Motor neuron (in vitro differentiated cells): ENCODE measurements at places on chromosomes 13 and 19. TPM values are rescaled to one million over a fixed set of nuclear protein-coding genes. Genes with fewer than 3 reads are reported as not detected.

REXO1 gene
- 18.9 and 20.9 TPM in 2 replicates for total RNA-seq

SLITRK5 gene
- 2.3 and 4.9 TPM in 2 replicates for total RNA-seq

KLK8 gene
- total RNA-seq = not detected in 2 replicates

FFAR3 gene
- not detected in 2 replicates for total RNA-seq

ZNF208 gene
- total RNA-seq = 0.31 and 0.96 TPM in 2 replicates

KASH5 gene
- total RNA-seq = 0.56 and 1.6 TPM in 2 replicates

ZNF415 gene
- total RNA-seq = 2.3 TPM in 1 of 2 replicates, not detected in the other

UNC13A gene
- total RNA-seq = 17.4 and 21.3 TPM in 2 replicates

ISOC2 gene
- total RNA-seq = 40.8 and 41.6 TPM in 2 replicates

FGF22 gene
- 1.4 and 1.6 TPM in 2 replicates for total RNA-seq

BEST2 gene
- total RNA-seq = not detected in 2 replicates

NLRP4 gene
- not detected in 2 replicates for total RNA-seq

SERP2 gene
- total RNA-seq = 18.1 and 19.2 TPM in 2 replicates

NAPSA gene
- total RNA-seq = 0.52 and 1.1 TPM in 2 replicates

CACNA1A gene
- 7.0 and 17.5 TPM in 2 replicates for total RNA-seq

KLK14 gene
- not detected in 2 replicates for total RNA-seq

ZNF540 gene
- 0.51 and 1.2 TPM in 2 replicates for total RNA-seq

MBD3L5 gene
- not detected in 2 replicates for total RNA-seq

COL5A3 gene
- total RNA-seq = 0.13 and 0.73 TPM in 2 replicates

PSG2 gene
- 0.78 and 0.81 TPM in 2 replicates for total RNA-seq

UBE2L5 gene
- total RNA-seq = 0.87 and 1.1 TPM in 2 replicates
